Right renal pelvis (tissue), 4 donors: ENCODE measurements at places on chromosomes 13 and 19. TPM values are rescaled to one million over a fixed set of nuclear protein-coding genes. Genes with fewer than 3 reads are reported as not detected.

- DNase-seq: no peak
Measured at GRCh38 chr13:93268327-93269028, 41.9 kb downstream of the GPC6 start.

GRCh38 chr19:1528596-1529429 is 4.9 kb downstream of the PLK5 start:
- no peak for DNase-seq

DNA sequence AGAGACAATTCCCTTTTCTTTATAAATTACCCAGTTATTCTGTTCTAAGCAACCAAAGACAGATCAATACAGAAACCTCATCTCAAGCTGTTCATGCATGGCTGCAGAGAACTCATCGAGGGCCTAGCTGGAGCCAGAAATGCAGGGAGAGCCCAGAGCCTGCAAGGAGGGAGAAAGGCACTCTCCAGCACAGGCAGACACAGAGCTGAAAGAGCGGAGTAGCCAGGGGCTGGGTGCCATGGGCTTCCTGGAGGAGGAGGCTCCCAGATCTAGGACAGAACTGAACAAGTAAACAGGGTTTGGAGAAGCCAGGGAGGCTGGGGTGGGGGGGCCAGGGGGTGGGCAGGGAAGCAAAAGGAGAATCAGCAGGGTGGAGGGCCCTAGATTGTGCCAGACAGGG is 144.2 kb upstream of the ZNF507 start:
- DNase-seq: no peak

ALDH16A1 gene
- polyA plus RNA-seq: 18.6 TPM

PGPEP1 gene
- polyA plus RNA-seq: 22.2 TPM
